ENCODE measurements at places on chromosomes 4 and X. TPM values are rescaled to one million over a fixed set of nuclear protein-coding genes. Genes with fewer than 3 reads are reported as not detected.
A peak's percentile ranks its signal among the peaks of the same experiment; 100 is the strongest.

- DNase-seq: no peak
Observed at GRCh38 chr4:42632653-42633382, 24.1 kb downstream of the ATP8A1 start.

DNA sequence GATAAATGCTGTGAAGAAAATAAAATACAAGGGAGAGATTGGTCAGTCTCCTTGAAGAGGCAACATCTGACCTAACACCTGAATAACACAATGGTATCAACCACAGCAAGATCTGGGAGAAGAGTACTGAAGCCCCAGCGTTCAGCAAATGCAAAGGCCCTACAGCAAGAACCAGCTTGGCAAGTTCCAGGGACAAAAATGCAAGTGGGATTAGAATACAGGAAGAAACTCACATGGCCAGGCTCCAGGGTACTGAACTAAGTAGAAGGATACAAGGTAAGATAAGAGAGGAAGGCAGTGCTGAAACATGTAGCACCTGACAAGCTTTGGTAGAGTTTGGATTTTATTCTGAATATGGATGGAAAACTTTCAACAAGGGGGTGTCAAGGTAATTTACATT is 3.6 kb downstream of the SMIM14 start:
- no peak for DNase-seq

- no peak for DNase-seq
Observed at GRCh38 chrX:136768469-136769084, 12.2 kb downstream of the ARHGEF6 start.

DNA sequence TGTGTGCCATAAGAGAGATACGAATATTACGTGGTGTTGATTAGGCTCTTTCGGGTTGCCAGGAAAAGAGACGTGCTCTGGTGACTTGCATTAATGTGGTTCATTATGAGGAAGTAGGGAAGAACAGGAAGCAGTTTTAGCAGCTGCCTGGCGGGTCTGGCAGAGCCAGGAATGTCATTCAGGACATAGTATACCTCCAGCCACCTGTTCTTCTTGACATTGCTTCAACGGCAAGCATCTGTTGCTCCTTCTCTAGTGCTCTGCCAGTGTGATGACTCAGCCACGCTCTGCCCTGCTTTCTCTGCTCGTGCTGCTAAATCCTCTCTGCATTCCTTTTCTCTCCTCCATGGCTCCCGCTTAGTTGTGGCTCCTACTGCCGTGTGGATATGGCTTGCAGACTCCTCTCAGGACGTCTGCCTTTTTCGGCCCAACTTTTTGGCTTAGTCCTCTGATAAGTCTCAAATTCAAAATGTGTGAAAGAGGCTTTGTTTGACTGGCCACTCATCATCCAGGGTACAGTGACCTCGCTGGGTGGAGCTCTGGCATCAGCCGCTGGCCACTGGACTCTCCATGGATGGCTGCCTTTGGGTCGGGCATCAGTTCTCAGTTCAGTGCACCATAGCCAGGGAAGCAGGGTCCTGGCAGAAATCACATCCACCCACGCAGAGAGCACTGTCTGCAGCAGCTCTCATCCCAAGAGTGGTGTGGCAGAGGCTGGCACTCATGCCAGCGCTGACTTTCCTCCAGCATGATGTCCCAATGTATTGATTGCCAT is 89.3 kb upstream of the KLF3 start:
- DNase-seq: peak; percentile 50

GRCh38 chr4:167383291-167383690 is 149.0 kb upstream of the SPOCK3 start:
- DNase-seq: no peak

GRCh38 chr4:29549342-29549741 is 1170.8 kb upstream of the PCDH7 start:
- no peak for DNase-seq

- DNase-seq: no peak
Observed at GRCh38 chr4:74522251-74522991, 77.5 kb downstream of the AREG start.

- DNase-seq: no peak
Observed at GRCh38 chr4:55023030-55023429, 102.4 kb downstream of the KDR start.

DNA sequence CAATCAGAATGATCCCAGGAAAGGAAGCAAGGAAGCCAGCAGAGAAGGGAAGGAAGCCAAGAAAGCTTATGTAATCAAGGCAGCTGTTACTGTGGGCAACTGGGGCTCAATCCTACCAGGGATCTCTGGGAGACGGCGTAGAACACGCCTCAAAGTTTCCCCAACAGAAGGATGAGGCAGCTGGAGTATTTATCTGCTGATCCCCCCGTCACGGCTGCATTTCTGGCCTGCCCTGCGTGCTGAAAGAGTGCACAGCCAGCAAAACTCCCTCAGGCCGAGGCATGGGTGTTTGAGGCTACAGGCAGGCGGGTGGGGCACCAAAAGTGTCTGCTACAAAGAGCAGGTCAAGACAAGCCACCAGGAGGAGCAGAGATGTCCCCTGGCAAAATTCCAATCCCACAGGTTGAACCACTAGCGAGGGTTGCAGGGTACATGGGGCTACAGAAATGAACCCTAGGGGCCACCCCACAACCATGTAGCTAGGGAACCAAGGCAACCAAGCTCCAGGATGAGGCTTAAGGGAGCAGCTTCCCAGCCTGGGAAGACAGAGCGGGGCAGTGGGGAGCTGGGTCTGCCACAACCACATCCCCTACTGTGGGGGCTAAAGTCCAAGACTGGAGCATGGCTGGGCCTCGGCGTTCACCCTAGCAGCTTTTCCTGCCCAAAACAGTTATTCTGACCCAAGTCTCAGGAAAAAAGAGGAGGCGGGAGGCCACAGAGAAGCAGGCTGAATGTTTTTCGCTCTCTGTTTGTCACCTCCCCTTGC is 113.4 kb downstream of the BCOR start:
- no peak for DNase-seq

GRCh38 chrX:10564484-10564883 is 55.9 kb downstream of the MID1 start:
- DNase-seq: no peak

Gene P2RY8
- 0.16 TPM for total RNA-seq

DNA sequence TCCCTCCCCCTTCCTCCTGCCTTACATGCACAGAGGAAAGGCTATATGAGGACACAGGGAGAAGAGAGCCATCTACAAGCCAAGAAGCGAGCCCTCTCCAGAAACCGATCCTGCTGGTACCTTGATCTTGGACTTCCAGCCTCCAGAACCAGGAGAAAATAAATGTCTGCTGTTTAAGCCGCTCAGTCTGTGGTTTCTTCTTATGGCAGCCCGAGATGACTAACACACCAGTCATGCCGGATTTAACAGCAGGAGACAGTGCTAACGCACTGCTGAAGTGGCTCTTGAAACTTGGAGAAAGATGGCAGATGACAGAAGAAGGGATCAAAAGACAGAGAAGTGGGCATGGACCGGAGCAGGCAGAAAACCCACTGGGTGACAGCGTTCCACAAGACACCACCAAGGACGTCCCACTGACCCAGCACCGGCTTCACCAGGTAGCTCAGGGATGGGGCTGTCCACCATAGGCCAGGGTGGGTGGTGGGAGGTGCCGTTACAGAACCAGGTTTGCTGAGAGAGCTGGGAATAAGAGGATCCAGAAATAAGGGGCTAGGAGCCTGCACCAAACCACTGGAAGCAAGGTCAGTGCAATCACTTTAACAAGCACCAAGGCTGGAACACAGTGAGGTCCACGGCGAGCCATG is 6.2 kb upstream of the MAN2B2 start:
- DNase-seq: no peak

Gene BEX1
- total RNA-seq: 103 TPM

- DNase-seq: no peak
Observed at GRCh38 chr4:10335050-10335449, 122.2 kb downstream of the ZNF518B start.

DNA sequence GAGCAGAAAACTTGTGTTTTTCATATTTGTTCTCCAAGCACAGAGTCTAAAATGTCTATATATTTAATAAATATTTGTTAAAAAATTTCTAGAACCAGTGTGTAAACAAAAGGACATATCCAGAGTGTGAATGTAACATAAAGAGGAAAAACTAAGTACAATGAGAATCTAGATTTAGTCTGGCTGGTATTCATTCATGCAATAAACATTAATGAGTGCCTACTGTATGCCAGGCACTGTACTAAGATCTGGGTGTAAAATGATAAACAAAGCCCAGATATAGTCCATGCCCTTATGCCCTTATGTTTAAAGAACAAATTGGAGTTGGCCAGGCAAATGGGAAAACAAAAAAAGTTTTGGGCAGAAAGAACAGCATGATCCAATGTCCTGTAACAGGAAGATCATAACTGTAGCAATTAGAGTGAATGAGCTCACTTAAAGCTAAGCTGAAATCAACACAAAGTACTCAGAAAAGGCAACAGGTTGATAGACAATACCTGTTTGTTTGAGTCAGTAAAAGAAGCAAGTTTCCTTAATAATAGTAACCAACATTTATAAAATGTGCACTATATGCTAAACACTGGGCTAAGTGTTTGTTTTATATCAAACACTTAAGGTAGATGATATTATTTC is 1.3 kb upstream of the TMLHE start:
- DNase-seq: no peak

DNA sequence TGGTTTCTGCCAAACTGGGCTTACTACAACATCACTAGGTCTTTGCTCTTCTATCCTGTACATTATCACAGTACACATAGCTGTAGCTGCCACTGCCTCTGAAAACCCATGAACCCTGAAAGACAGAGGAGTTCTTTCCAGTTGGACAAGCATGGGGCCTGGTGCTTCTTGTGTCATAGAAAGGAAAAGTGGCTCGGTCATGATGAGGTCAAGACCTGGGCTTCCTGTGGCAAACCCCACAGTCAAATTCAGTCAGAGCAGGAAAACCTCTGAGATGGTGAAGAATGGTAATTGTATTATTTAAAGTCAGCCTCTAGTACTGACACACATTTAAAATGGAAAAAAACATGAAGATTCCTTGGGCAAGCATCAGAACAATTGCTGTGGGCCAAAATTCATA is 133.3 kb upstream of the PRPS2 start:
- DNase-seq: no peak

GRCh38 chr4:8388528-8388870 is 52.0 kb downstream of the ACOX3 start:
- DNase-seq: no peak

DNA sequence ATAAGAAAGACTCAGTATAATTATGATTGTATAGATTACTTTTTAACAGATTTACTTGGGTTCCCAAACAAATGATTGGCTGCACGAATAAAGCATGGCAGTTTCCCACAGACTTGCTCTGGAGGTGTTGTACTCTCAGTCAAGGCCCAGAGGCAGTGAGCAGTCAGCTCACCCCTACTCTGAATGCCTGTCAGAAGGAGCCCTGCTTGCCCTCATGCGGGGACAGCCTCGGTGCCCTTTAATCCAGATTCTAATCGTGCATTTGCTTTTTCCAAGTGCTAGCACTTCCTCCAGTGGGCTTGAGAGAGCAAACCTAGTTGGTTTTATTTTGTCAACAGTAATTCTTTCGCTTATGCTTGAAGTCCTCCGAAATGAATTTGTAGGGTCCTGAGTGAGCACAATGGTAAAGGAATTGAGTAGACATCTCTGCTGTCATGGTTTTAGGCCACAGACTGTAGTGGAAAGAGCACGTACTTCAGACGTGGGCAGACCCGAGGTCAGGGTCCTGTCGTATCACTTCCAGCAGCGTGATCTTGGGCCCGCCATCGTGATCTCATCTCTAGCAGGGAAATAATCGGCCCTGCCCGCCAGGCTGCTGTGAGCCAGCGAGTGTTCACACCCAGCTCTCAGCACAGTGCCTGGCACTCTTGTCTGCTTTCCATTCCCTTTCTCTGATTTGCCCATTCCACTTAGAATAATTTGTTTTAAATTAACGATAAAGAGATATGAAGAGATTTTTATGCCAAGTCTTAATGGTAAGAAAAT is 48.3 kb downstream of the GRK4 start:
- DNase-seq: no peak

- DNase-seq: no peak
Observed at GRCh38 chr4:38869511-38869910, 1.9 kb downstream of the FAM114A1 start.

- DNase-seq: no peak
Observed at GRCh38 chrX:2837961-2838360, 9.2 kb downstream of the GYG2 start.

DNA sequence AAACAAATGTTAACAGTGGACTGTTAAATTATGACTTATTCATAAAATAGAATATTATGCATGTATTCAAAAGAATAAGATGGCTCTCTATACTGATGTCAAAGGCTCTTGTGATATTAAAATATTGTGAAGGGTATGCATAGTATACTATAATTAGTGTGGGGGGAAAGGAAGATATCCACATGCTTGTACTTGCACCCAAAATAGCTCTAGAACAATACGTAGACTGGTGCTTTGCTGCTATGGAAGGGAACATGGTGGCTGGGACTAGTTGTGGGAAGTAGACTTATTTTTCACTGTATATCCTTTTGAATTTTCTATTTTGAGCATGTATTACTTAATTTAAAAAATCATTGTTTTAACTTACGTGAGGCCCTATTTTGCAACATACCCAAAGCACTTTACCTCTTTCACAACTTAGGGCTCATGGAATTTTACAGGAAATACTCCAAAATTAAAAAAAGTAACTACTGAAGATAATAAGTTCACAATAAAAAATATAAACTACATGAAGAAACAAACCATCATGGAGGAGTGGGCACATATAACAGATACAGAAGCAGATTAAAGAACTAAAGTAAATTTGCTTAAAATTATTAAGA is 7.9 kb downstream of the PGRMC2 start:
- DNase-seq: no peak

- DNase-seq: no peak
Observed at GRCh38 chrX:148904421-148905111, 404.1 kb downstream of the AFF2 start.

Gene STK32B
- 25.9 TPM for total RNA-seq

Gene XAGE1A
- not detected for total RNA-seq

Gene MAGEA2
- total RNA-seq: not detected

Gene PDGFRA
- total RNA-seq: 74.7 TPM

DNA sequence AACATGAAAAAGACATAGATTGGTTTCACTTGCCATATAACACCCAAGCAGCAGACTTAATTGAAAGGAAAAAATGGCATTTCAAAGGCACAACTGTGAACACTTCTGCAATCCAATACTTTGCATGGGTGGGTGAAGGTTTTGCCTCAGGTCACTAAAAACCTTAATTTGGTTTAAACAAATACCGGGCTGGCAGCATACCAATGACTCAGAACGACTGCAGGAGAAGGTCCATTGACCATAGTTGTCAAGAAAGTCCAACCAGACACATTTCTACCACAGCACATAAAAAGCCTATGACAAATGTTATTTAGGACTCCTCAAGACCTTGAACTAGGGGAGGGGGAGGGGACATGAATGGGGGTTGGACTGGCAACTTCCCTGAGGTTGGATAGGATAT is 183.6 kb upstream of the TRPC5 start:
- DNase-seq: no peak

Gene MAGEA1
- total RNA-seq: not detected

DNA sequence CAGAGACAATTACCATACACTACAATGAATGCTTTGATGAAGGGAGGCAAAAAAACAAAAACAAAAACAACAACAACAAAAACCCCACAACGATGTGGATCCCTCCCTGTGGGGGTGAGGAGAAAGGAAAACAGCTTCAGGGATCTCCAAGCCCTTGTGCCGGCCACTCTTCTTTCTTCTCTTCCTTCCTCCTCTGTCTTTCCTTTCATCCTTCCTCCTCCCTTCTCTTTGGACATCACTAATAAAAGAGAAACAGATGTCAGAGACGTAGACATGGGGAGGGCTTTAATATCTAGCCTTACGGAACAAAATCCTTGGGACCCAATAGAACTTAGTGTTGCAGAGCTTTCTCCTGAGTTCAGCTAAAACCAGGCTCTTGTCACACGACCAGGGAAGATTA is 18.8 kb upstream of the STX18 start:
- DNase-seq: no peak
